ENCODE measurements at places on chromosomes 2 and 18. TPM values are rescaled to one million over a fixed set of nuclear protein-coding genes. Genes with fewer than 3 reads are reported as not detected.
A peak's percentile ranks its signal among the peaks of the same experiment; 100 is the strongest.

VWC2L gene
- total RNA-seq: 0.30 TPM

DNA sequence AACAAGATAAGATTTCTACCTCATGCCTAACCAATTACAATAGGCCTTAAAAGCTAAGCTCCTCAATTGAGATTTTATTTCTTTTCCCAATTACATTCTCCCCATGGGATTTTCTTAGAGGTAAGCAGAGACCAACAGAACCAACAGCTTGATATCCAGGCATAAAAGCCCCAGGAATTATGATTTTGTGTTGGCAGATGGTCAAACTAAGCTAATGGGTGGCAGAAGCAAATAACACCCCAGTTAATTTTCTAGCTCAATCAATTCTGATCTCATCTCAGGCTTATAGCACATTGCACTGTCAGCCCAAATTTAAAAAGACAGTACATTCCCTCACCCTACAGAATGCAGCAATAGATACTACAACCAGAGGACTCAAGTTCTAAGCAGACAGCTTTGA lies 156.4 kb downstream of the NRXN1 start:
- H3K4me3 ChIP-seq: no peak overlapping the region
- H3K36me3 ChIP-seq: no peaks in the 10 kb centered on the region
- no peaks in the 10 kb centered on the region for H3K27me3 ChIP-seq
- no peak for DNase-seq

DNA sequence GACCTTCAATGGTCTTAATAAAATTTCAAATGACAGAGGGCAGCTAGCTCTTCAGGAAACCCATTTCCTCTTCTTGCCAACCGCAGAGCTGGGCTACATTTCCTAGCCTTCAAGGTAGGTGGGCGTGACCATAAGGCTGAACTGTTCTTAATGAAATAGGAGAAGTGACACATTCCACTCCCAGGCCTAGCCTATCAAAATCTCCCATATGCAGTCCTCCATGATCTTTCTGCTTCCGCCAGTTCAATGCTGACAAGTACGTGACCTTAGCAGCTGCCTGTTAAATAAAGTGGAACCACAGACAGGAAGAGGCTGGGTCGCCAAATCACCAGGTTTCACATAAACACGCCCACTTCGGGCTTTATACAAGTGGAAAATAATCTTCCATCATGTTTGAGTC lies 13.2 kb downstream of the SERPINE2 start:
- H3K27me3 ChIP-seq: no peaks in the 10 kb centered on the region
- DNase-seq: no peak
- no peaks in the 10 kb centered on the region for H3K36me3 ChIP-seq
- no peak overlapping the region for H3K27ac ChIP-seq

GRCh38 chr2:17573085-17573803 lies 32.7 kb downstream of the VSNL1 start:
- H3K27ac ChIP-seq: no peak overlapping the region
- H3K4me3 ChIP-seq: no peak overlapping the region
- H3K27me3 ChIP-seq: no peaks in the 10 kb centered on the region
- H3K4me1 ChIP-seq: no peaks in the 10 kb centered on the region
- DNase-seq: no peak
- H3K36me3 ChIP-seq: no peaks in the 10 kb centered on the region

PLEKHM3 gene
- 40.9 TPM for total RNA-seq

MLPH gene
- 464 TPM for total RNA-seq

- H3K4me1 ChIP-seq: peaks cover 33% of the 10 kb centered on the region
- no peak overlapping the region for H3K4me3 ChIP-seq
- no peaks in the 10 kb centered on the region for H3K27me3 ChIP-seq
- peak overlapping the region; percentile 73 for H3K27ac ChIP-seq
Observed at GRCh38 chr2:159225025-159226016, 61.2 kb downstream of the WDSUB1 start.

- H3K27me3 ChIP-seq: no peaks in the 10 kb centered on the region
- H3K27ac ChIP-seq: no peak overlapping the region
- no peak overlapping the region for H3K4me3 ChIP-seq
Observed at GRCh38 chr2:51981783-51982182, 949.9 kb upstream of the NRXN1 start.

YWHAQ gene
- total RNA-seq: 180 TPM

DNA sequence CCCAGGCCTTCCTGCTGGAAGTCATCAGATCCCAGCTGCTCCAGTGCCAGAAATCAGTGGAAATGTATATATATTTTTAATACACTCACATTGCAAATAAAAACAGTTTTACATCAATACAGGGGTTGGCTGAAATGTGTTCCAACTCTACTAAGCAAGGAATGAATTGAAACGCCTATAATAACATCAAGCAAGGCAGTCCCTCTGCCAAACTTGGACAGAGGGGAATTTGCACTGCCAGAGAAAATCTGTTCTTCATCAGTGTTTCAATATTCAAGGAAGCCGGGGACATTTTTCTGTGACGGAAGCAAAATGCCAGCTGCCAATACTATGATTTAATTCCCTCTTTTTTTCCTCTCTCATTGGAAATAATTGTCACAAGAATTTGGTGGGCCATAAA lies 335.3 kb downstream of the TNS1 start:
- DNase-seq: no peak
- H3K36me3 ChIP-seq: no peaks in the 10 kb centered on the region
- no peaks in the 10 kb centered on the region for H3K27me3 ChIP-seq
- no peaks in the 10 kb centered on the region for H3K4me1 ChIP-seq
- no peak overlapping the region for H3K4me3 ChIP-seq
- no peak overlapping the region for H3K27ac ChIP-seq

LYPD6B gene
- total RNA-seq: 1.8 TPM

WNT10A gene
- 0.15 TPM for total RNA-seq

GRCh38 chr2:161650116-161651015 lies 26.1 kb downstream of the SLC4A10 start:
- no peaks in the 10 kb centered on the region for H3K27me3 ChIP-seq
- no peak overlapping the region for H3K4me3 ChIP-seq
- no peaks in the 10 kb centered on the region for H3K36me3 ChIP-seq
- DNase-seq: peak; percentile 76
- no peaks in the 10 kb centered on the region for H3K4me1 ChIP-seq

DSG1 gene
- total RNA-seq: not detected

USP37 gene
- 14.4 TPM for total RNA-seq

DNA sequence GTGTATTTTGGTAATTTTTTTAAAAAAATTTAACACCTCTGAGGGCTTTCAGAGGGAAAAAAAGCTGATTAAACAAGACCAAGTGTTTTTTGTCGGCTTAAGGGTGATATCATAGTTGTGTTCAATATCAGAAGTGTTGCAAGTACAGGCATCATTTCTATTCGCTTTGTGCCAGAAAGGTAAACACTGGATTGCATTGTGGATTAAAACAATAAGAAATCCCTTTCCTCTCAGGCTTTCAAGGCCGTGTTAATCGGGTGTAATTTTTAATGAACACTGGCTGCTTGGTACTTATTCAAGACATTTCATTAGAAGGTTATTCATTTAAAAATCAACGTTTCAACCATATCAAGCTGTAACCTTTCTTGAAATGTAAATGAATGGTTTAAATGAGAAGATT lies 18.3 kb downstream of the FIGN start:
- H3K36me3 ChIP-seq: no peaks in the 10 kb centered on the region
- no peak for DNase-seq
- no peaks in the 10 kb centered on the region for H3K4me1 ChIP-seq
- no peak overlapping the region for H3K27ac ChIP-seq
- H3K27me3 ChIP-seq: no peaks in the 10 kb centered on the region
- H3K4me3 ChIP-seq: no peak overlapping the region

SUMO1 gene
- total RNA-seq: 59.4 TPM

- no peak for DNase-seq
- no peaks in the 10 kb centered on the region for H3K4me1 ChIP-seq
- H3K27ac ChIP-seq: no peak overlapping the region
- no peaks in the 10 kb centered on the region for H3K36me3 ChIP-seq
- no peaks in the 10 kb centered on the region for H3K27me3 ChIP-seq
- no peak overlapping the region for H3K4me3 ChIP-seq
Observed at GRCh38 chr2:228628682-228629081, 447.2 kb upstream of the SPHKAP start.

DNA sequence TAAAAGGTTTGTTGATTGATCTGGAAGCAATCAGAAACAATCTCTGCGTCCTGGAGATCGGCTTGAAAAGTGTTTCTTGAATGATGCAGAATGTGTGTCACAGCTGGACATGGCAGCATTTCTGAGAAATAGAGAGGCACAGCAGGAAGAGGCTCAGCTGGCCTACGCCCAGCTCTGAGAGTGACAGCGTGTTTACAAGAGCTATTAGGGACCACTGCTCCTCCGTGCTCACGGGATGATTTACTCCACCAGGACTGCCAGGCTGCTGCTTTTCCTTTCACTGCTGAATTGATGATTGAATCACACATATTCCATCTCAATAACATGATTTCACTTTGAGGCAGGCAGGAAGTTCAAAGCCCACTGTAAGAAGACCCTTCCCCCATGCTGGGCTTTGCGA lies 62.8 kb downstream of the GALNT14 start:
- no peaks in the 10 kb centered on the region for H3K27me3 ChIP-seq
- no peaks in the 10 kb centered on the region for H3K4me1 ChIP-seq
- H3K4me3 ChIP-seq: no peak overlapping the region
- no peak overlapping the region for H3K27ac ChIP-seq
- no peaks in the 10 kb centered on the region for H3K36me3 ChIP-seq
- DNase-seq: no peak

DNA sequence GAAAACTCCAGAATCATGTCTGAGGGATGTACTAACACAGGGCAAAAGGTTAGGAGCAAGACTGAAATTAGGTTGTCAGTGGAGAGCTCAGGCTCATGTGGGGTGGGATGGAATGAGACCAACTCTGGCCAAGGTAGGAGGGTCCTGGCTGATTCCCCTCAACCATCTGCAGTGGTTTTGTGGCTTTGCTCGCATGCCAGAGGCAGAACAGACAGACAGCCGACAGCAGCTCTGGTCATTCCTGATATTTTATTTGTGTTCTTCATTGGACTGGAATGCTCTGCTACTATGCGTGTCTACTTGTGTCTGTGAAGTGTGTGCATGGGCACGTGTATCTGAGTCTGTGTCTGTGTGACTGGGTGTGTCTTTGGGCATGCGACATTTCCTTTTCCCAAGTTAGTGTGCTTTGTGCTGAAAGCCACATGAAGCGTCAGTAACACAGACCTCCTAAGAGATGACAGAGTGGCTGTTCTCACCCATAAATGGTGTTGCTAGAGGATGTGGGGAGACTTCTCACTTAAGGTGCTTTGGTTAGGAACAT lies 239.5 kb downstream of the CNTNAP5 start:
- H3K27me3 ChIP-seq: no peaks in the 10 kb centered on the region
- DNase-seq: no peak
- no peaks in the 10 kb centered on the region for H3K36me3 ChIP-seq
- no peaks in the 10 kb centered on the region for H3K4me1 ChIP-seq
- H3K4me3 ChIP-seq: no peak overlapping the region

DNA sequence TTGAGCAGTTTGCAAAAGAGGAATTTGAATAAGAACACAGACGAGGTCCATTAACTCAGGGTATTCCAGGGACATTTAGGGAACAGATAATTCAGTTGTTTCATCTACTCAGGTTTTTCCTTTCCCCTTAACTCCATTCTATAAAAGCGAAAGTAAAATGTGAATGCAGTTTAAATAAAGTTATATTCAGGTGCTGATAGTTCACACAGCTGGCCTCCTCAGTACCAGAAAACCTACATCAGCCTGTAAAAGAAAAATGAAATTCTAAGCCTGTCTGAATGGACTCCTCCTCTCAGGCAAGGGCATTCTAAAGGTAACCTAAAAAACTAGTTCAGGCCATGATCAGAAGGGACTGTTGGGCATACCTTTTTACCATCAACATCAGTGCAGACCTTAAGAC lies 873.8 kb downstream of the SUCLG1 start:
- H3K27me3 ChIP-seq: no peaks in the 10 kb centered on the region
- DNase-seq: no peak
- H3K4me3 ChIP-seq: no peak overlapping the region

ASIC4 gene
- 0.20 TPM for total RNA-seq

All from upper lobe of left lung (tissue), 6 donors.